Left hindlimb (tissue), 1 donor: ENCODE measurements at places on chromosomes 6 and 20.

GRCh38 chr6:148396926-148397325 is 54.3 kb downstream of the SASH1 start:
- DNase-seq, result no peak

- no peak for DNase-seq
Measured at GRCh38 chr6:125415913-125416312, 114.1 kb upstream of the HDDC2 start.

DNA sequence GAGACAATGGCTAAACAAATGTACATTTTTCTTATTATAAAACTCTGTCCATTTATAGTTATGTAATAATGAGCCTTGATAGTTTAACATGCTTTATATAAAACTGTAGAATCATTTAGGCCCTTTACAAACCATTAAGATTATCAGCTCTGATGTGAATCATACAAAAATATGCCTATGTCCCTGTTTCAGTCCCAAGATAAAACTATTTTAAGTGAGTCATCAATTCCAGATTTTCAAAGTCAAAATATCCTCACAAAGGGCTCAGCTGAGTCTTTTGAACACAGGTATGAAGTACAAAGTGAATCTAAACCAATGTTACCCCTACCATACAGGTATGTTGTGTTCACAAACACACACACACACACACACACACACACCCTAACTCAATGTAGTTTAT is 88.0 kb downstream of the PTPRK start:
- no peak for DNase-seq

GRCh38 chr20:9214685-9215084 is 145.8 kb downstream of the PLCB4 start:
- no peak for DNase-seq

GRCh38 chr6:33450434-33450833 is 3.9 kb upstream of the ZBTB9 start:
- no peak for DNase-seq

DNA sequence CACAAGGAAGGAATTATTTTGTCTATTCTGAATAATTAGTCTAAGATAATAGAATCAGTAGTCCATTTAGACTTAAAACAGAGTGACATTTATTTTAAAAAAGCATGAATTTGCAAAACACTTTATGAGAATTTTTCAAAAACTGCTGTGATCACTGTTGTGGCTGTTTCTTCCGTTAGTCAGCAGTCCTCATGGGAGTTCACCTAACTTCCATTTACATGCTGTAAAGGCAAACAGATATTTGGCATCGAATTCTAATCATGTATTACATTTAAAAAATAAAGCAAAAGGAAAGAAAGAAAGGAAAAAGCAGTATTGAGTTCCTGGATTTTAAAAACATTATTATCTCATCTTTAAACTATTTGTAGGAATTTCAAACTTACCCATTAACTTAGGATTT is 111.8 kb downstream of the MTHFD1L start:
- no peak for DNase-seq

DNA sequence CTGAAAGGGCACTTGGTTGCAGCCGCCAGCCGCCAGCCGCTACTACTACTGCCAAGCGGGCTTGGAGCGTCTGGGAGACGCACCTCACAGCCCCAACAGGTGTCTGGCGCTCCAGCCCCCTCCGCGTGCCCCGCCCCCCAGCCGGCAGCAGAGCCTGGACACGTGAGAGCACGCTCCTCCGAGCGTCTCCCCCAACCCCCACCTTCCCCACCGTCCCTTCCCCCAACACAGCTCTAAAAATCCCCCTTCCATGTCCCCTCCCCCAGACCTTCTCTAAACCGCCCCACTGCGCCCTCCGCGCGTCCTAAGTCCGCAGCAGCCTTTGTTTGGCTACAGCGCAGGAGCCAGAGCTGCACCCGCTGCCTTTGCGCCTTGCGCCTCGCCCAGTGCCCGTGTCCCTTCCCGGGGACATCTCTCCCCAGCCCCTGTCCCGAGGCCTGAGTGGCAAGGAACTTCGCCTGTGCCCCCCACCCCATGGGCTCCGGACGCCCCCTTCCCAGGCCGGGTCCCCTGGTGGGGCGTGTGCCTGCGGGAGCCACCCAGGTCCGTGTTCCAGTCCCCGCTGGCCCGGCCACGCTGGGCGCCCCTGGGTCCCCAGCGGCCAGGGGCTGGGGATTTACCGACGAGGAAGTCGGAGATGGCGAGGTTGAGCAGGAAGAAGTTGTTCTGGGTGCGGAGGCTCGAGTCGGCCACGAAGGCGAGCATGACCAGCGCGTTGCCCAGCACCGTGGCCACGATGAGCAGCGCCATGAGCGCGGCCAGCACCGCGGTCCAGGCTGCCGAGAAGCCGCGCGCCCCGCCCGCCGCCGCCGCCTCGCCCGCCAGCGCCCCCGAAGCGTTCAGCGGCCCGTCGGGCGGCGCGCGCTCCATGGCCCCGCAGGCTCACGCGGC is 732 bp downstream of the HRH3 start:
- DNase-seq, result no peak

GRCh38 chr20:34143951-34144350 is 31.9 kb upstream of the EIF2S2 start:
- no peak for DNase-seq
